ENCODE measurements at places on chromosomes 1 and 21.

DNA sequence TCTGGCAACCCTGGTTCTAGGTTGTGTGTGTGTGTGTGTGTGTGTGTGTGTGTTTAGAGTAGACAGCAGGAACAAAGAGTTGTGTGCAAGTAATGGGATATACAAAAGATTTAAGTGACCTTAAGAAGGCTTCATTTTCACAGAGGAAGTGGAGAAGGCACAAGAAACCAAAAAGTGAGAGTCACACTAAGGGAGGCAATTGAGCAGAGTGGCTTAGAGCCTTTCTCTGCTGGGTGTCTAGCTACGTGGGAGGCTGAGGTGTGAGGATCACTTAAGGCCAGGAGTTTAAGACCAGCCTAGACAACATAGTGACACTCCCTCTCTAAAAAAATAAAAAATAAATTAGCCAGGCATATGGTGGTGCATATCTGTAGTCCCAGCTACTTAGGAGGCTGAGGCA is 44.4 kb upstream of the HAO2 start:
- no peak for DNase-seq

- no peak for DNase-seq
These were observed 59.9 kb upstream of the JAK1 start for GRCh38 chr1:65026235-65026634.

- DNase-seq: no peak
These were observed 32.7 kb downstream of the RHBG start for GRCh38 chr1:156401681-156402081.

DNA sequence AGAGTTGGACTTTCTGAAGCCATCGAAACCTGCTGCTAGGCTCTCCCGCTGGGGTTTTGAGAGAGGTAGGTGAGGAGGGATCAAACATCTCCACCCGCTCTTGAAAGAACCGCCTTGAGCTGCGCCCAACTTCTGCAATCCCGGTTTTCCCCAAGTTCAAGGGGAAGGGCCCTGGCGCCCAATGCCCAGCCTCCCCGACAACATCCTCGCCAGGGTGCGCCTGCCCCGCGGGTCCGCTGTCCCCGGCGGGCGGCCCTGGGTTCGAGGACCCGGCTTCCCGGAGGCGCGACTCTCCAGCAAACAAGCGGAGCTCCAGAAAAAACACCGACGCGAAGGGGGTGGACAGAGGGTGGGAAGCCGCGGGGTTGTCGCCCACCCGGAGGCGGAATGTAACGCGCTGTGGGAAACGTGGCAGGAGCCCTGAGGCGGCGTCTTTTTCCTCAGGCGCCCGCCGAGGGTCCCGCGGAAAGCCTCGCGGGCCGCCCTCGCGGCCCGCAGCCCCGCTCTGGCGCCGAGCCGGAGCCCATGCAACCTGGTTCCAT is 607 bp downstream of the BTG3 start:
- DNase-seq: peak; percentile 21

- no peak for DNase-seq
These were observed 135.0 kb upstream of the COL6A1 start for GRCh38 chr21:45846373-45847160.

DNA sequence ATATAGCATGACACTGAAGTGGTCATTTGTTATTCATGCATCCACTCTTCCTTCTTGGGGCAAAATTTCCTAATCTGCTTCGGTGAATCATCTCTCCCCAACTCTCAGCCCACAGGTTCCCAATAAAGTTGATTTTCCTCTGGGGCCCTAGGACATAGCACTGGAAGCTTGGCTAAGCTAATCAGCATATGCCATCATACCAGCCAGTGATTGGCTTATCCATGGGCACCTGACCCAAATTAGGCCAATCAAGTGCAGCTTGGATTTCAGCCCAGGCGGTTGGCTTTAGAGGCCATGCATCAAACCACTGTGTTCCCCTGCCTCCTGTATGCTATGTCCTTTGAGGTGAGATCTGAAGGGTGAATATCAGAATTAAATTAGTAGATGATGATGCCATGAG is 58.9 kb downstream of the C1orf94 start:
- DNase-seq: no peak

- DNase-seq: no peak
These were observed 37.5 kb downstream of the CAMTA1 start for GRCh38 chr1:6822530-6823359.

DNA sequence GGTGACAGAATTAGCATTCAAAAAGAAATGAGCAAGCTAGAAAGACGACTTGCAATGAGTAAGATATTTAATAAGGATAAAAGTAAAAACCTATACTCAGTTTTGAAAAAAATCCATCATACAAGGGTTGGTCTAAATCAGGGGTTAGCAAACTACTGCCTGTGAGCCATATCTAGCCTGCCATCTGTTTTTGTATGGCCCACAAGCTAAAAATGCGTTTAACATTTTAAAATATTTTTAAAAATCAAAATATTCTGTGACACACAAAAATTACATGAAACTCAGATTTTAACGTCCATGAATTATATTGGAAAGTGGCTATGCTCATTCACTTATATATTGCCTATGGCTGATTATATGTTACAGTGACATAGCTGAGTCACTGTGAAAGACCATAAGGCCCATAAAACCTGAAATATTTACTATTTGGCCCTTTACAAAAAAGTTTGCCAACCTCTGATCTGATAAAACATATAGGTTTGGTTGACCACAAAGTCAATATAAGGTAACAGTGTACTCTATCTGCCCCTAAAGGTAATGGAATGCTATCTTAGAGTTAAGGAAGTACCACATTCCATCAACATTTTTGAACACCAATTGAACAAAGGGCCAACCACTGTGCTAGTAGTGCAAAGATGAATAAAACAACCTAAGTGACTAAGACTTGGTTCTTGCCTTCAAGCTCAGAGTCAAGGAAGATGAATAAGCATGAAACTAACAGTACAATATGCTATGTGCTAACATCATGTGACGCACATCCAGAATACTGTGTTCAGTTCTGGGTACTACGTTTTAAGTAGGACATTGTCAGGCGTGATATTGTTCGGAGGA is 3.2 kb downstream of the IFT25 start:
- DNase-seq: no peak

DNA sequence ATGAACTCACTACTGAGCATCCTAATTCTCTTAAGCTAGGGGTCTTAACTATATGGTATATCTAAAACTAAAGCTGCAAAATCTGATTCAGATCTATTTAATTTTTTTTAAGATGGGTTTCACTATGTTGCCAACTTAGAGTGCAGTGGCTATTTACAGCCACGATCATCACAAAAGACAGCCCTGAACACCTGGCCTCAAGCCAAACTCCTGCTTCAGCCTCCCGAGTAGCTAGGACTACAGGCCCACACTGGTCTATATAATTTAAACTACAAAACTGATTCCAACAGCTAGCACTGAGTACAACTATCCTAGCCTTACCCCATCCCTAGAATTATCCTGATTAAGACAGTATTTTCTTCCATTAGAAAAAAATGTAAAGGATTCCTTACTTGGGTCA is 37.1 kb downstream of the EIF4G3 start:
- DNase-seq: no peak

All from amygdala (tissue), 56 donors.